ENCODE measurements at places on chromosomes 11 and 22.

DNA sequence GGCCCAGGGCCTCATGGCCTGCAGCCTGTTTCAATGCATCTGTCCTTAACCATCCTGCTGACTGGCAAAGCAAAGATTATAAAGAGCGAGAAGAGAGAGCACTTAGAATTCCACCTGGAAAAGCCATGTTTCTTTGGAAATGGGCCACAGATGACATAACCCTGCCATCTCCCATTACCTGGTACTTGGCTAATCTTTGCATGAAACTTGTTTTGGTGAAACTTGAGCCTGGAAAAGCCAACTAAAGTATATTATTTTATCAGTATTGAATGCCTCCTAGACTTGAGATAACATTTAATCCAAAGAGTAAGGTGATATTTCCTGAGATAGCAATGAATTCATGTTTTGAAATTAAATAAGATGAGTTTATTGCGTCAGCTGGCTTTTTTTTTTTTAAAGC is 72.6 kb downstream of the NAV2 start:
- no peak for DNase-seq

DNA sequence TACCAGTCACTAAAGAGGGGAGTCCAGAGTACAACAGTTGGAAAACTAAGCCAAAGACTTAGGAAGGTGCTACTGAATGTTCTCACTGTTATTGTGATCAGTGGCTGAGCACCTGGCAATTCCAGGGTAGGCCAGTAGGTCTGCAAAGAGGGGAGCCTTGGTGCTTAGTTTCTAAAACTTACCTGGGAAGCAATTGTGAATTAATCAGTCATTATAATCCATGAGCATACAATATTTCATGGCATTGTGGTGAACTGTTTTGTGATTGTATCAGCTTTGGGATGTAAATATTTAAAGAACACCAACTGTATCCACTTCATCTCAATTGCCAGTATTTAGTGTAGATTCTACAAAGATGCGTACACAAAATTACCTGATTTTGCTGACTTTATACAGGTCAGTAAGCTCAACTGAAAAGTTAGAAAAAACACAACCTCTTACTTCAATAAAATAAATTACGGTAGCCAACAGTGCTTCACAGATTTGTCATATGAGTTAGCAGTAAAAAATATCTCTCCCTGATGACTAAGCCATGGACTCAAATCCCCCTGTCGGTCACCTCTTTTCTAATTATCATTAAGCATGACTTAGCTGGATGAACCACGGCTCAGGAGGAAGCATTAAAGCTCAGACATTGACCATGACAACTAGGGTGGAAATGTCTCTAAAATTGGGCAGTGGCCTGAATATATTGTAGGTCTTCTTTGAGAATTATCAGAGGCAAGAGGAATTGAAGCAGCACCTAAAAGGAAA is 30.8 kb upstream of the SORL1 start:
- DNase-seq = no peak

GRCh38 chr22:41350087-41350486 is 31.7 kb upstream of the TEF start:
- no peak for DNase-seq

DNA sequence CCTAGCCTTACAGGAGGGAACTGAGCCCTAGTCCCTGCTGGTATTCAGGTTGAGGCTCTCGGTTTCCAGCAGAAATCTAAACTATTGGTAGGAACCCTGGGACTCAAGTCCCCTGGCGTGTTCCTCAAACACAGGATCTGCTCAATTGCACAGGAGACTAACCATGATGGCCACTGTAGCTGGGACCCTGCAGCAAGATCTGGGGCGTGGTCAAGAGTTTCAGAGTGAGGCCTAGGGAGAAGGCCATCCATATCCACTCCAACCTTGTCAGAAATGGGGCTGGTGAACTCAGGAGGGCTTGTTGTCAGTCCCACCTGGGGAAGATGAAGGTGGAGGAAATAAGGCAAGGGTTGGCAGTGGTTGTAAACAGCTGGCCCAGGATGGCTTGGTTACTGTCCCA is 49.9 kb upstream of the PAX6 start:
- no peak for DNase-seq

- DNase-seq = no peak
Observed at GRCh38 chr11:111349191-111349695, 29.8 kb downstream of the POU2AF1 start.

GRCh38 chr22:28674121-28674563 is 5.5 kb downstream of the TTC28 start:
- DNase-seq = no peak
